Cardiac muscle cell (in vitro differentiated cells and primary cell): ENCODE measurements at places on chromosomes 1 and 21.

GRCh38 chr1:62597281-62597680 lies at the start of gene ANGPTL3:
ANGPTL3 (plus strand) TSS chr1:62597520; CDS start chr1:62597567, 47 bp downstream.
- DNase-seq, result no peak

- no peak for DNase-seq
These were observed 385.4 kb upstream of the VAMP3 start for GRCh38 chr1:7385471-7386225.

DNA sequence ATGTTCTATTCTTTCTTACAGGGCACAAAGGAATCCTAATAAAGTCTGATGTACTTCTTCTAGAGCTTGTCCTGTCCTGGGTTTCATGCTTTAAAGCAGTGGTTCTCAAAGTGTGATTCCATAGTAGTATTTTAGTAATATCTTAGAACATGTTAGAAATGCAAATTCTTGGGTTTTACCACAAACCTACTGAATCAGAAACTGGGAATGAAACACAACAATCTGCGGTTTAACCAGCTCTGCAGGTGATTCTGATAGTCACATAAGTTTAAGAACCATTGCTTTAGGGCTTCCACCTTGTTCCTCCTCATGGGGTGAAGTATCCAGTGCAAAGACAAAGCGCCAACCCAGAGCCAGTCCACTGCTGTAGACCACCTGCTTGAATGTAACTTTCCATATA lies 41.1 kb downstream of the NGF start:
- no peak for DNase-seq

DNA sequence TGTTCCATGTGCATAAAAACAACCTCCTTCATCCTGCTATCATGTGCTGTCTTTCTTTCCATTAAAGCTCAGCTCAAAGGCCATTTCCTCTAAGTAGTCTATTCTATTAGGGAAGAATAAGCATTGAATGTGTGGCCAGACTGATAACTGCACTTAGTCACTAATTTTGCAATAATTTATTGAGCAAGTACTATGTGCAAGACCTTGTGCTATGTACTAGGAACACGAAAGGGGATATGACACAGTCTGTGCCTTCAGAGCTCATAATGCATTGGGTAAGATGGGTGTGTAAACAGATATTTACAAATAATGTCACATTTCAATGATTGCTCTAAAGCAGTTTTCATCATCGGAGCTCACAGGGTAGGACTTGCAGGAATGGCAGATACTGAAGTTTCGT lies 54.2 kb downstream of the NMNAT2 start:
- DNase-seq, result no peak

DNA sequence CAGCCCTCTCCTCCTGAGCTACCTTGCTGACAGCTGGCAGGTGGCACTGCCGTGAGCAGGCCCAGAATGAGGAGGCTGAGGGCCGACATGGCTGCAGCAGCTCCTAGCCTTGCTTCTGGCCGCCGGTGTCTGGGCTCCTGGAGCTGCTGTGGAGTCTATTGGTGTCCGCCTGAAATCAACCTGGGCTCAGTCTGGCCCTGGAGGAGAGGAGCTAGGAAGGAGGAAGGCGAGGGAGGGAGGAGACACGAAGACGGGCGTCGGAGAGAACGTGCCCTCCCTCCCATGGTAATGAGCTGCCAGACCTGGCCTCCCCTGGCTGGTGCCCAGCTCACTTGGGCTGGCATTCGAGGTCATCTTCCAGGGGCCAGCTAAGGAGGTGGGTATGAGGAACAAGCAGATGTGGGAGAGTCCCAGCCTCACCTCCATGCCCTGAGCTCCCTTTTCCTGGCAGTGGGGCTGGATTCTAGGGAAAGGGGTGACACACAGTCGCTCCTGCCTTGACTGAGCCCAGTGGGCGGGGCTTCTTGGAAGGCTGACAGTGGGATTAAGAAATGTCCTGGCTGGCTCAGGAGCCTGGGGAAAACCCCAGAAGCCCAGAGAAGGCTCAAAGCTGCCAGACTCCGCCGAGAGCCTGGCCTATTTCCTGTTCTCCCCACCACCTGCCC lies at the start of gene PDZK1IP1:
TSS of gene PDZK1IP1 (minus strand) at position 193 of the 665 bp plus-strand sequence. CDS start at position 89, 104 bp downstream.
- DNase-seq, result peak; percentile 88

DNA sequence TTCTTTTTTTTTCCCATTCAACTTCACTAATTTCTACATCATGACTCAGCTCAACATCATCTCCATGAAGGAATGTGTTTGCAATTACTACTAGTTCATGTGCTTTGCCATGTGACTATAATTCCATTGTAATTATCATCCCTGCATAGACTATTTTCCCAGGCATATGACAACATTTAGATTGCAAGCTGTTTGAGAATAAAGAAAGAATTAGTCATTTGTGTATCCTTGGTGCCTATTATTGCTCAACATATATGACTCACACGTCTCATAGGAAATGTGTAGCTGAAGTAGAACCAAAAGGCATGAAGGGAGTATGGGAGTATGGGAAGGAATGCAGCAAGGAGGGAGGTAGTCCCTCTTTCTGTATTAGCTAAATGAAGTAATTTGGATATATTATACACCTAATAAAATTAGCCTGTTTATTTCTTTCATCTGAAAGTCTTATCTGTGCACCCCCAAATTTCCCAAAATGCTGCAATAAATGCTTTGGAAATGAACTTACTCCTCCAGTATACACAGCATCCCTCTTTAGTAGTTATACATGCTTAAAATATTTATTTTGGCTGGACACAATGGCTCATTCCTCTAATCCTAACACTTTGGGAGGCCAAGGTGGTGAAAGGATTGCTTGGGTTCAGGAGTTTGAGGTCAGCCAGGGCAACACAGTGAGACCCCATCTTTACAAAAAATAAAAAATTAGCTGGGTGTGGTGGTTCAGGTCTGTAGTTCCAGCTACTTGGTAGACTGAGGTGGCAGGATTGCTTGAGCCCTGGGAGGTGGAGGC lies 316.9 kb upstream of the ADGRL4 start:
- peak; percentile 98 for DNase-seq

GRCh38 chr1:239717097-239717917 lies 330.9 kb downstream of the CHRM3 start:
- no peak for DNase-seq

DNA sequence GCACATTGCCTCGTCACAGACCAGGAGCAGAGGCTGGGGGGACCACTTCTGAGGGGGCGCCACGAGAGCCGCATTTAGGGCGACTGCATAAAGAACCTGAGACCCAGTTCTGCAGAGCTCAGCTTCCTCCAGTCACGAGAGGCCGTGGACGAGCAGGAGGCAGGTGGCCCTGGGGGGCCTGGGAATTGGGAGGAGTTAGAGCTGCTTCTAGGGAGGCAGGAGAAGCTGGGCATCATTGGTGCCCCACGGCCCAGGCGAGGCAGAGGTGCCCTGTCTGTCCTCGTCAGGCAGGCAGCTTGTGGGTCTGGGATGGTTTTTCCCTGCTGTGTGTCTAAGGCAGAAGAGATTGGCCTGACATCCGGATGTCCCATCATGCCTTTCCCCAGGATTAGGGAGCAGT lies 389.3 kb downstream of the CAMTA1 start:
- DNase-seq, result no peak

GRCh38 chr1:118183586-118183985 lies 1.4 kb downstream of the SPAG17 start:
- DNase-seq, result no peak

DNA sequence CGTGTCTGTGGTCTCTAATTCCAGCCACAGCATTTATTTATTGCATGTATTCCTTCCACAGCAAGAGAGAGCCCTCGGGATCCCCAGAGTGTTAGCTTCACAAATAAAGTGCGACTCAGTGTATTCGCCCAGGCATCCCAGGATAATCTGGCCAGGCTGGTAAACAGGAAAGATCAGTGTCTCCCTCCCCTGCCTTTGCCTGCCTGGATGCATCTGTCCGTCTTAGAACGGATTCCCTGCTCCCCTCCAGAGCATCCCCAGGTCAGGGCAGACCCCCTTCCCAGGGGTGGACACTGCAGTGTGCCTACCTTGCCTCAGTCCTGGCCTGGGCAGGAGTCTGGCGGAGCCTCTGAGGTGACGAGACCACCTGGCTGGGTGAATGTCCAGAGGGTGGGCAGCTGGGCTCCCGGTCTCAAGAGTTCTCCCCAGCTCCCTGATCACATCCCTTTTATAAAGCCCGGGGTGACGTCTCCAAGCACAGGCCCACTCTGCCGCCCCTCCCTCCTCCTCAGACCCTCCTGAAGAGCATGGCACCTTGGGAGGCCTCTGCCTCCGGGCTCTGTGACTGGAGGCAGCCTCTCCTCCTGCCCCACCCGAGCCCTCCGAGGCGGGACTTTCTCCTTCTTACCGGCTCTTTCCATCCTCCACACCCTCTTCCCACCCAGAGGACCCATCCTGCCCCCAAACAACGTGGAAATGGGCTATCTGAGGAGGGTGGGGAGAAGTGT lies at the start of gene KISS1:
TSS of gene KISS1 (minus strand) at position 424 of the 728 bp plus-strand sequence. CDS start 3,615 bp downstream, outside the sequence.
- no peak for DNase-seq

DNA sequence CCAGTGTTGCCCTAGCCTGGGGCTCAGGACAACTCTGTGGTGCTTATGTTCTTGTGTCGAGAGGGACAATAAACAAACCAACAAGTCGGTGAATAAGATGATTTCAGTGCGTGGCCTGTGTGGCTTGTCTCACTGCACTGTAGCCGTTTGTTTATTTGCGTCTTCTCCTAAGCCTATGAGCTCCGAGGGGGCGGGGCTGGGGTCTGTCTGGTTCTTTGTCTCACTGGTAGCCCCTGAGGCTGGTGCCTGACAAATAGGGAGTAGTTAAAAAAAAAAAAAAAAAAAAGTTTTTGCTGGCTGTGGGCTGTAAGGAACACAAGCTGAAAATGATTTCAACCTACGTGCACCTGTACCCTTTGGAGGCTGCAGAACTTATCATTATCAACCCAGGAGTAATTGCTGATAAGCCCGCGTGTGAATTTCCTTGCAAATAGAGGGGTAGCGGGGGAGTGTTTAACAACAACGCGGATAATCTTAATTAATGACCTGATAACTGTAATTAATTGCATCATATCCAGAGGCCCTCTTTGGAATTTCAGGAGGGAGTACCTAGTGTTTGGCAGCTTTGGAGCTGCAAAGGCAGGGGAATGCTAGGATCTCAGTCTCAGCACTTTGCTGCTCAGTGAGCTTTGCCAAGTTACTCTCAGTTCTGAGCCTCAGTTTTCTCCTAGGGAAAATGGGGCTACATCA lies 925 bp upstream of the ARHGEF10L start:
- DNase-seq, result peak; percentile 23

GRCh38 chr1:185035258-185035657 lies 10.1 kb upstream of the RNF2 start:
- no peak for DNase-seq

GRCh38 chr1:157418659-157419058 lies 133.7 kb downstream of the FCRL5 start:
- no peak for DNase-seq

DNA sequence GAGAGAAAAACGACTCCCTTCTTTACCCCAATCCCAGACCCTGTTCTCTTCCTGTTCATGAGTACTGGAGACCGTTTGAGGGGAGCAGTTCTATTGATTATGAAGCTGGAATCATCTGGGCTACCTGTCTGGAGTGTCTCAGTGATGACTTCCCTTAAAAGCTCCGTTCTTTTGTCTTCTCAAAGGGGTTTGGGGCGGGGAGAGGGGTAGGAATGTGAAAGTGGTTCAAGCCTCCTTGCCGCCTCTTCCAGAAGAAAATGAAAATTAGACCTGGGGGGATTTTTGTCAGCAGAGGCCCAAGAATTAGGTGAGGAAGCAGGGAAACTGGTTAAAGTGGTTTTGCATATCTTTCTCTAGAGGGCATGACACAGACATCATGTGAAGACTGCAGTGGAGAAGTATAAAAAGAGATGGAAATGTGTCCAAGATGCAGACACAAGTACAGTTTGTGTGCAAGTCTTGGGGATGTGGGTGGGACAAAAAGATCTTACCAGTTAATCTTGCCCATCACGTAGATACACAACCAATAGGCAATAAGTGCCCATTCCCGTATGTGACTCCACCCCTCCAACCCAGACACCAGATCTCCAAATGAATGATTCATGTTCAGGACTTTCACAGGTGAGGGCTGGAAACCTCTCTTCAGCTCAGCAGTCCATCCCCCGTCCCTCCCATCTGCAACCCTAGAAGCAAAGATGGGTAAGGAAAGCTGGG lies 470 bp upstream of the MTMR11 start:
- DNase-seq, result no peak

GRCh38 chr1:43774359-43774758 lies 67.0 kb downstream of the ST3GAL3 start:
- peak; percentile 78 for DNase-seq
